ENCODE measurements at places on chromosomes 13 and 19.

GRCh38 chr13:60326273-60326672 lies 70.7 kb upstream of the TDRD3 start:
- no peak for DNase-seq

GRCh38 chr13:97212004-97212403 lies 10.1 kb upstream of the MBNL2 start:
- no peak for DNase-seq

- DNase-seq = no peak
Observed at GRCh38 chr13:35884211-35884760, 246.9 kb downstream of the DCLK1 start.

GRCh38 chr13:41740479-41740878 lies 220.4 kb downstream of the VWA8 start:
- DNase-seq = no peak

- DNase-seq = no peak
Observed at GRCh38 chr19:55688422-55689218, 13.6 kb downstream of the EPN1 start.

- no peak for DNase-seq
Observed at GRCh38 chr13:79557666-79558065, 76.7 kb downstream of the NDFIP2 start.

- no peak for DNase-seq
Observed at GRCh38 chr13:98998831-98999638, 21.2 kb upstream of the DOCK9 start.
